Cardiac muscle cell (in vitro differentiated cells and primary cell): ENCODE measurements at places on chromosomes 3 and 15. TPM values are rescaled to one million over a fixed set of nuclear protein-coding genes. Genes with fewer than 3 reads are reported as not detected.
A peak's percentile ranks its signal among the peaks of the same experiment; 100 is the strongest.

The TTLL13 gene
- 0.21 TPM in 2 replicates for total RNA-seq

GRCh38 chr15:57418635-57419034 is 42.3 kb downstream of the CGNL1 start:
- H3K27me3 ChIP-seq, result no peaks in the 10 kb centered on the region
- H3K36me3 ChIP-seq, result no peaks in the 10 kb centered on the region
- H3K4me3 ChIP-seq, result no peak overlapping the region
- H3K4me1 ChIP-seq, result peaks cover 44% of the 10 kb centered on the region
- no peak for DNase-seq
- H3K27ac ChIP-seq, result peak overlapping the region; percentile 29

- H3K4me3 ChIP-seq, result no peak overlapping the region
- H3K36me3 ChIP-seq, result no peaks in the 10 kb centered on the region
- no peak for DNase-seq
- peak overlapping the region; percentile 13 for H3K27ac ChIP-seq
Observed at GRCh38 chr3:16437640-16438039, 75.9 kb downstream of the RFTN1 start.

DNA sequence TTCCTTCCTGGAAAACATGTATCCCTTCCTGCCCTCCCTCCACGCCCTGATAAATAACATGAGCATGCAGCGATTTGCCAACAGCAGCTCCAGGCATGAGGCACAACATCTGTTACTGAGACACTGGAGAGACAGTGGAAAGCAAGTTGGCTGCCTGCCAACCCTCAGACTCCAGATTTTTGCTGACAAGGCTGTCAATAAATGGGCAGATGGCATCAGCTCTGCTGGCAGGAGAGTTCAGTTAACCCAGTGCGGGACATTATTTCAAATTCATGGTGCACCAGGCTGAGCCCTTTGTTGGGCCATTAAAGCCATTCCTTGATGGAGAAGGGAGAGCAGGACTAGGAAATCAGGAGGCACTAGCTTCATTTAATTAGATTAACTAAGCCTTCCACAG is 293.3 kb downstream of the MEX3B start:
- H3K4me3 ChIP-seq, result no peak overlapping the region
- no peak overlapping the region for H3K27ac ChIP-seq
- peak; percentile 15 for DNase-seq
- no peaks in the 10 kb centered on the region for H3K36me3 ChIP-seq
- no peaks in the 10 kb centered on the region for H3K27me3 ChIP-seq

DNA sequence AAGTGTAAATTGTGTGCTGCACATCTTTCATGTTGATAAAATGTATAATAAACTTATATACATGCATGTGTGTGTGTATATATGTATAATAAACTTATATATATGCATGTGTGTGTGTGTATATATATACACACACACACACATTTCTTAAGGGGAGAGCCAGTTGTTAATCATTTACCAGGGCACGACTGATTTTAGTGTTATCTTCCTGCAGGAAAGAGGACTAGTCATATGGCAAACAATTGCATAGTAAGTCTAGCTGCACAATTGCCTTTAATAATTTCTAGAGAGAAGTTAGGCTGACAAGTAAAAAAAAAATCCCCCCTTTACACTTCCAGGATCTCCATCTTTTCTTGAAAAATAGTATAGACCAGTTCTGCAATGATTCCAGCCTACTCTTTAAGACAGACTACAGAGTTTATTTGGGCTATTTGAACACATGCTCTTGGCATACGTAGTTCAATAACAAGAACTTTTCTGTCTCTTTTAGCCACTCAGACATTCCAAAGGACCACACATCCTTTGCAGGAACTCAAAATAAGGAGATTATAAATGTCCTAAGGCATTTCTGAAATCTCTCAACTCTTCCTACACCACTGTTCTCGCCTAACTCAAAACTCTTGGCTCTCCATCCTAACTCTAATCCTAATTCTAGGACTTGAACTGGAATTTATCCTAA is 163.6 kb upstream of the SETMAR start:
- H3K36me3 ChIP-seq, result no peaks in the 10 kb centered on the region
- H3K4me3 ChIP-seq, result no peak overlapping the region
- no peak overlapping the region for H3K27ac ChIP-seq
- no peaks in the 10 kb centered on the region for H3K4me1 ChIP-seq
- no peak for DNase-seq

DNA sequence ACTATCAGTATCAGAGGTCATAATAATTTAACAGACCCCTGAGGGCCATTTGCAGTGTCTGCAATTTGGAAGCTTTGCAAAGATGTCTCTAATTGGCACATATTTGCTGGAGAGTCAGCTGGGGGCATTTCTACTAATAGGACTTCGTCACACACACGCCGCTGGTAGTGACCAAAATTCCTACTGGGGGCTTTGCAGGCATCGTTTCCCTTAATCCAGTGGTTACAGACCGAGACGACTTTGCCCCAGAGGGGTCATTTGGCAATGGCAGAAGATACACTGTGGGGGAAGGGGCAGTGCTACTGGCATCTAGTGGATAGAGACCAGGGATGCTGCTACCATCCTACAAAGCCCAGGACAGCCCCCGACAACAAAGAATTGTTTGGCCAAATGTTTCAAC is 151.0 kb upstream of the LRTM1 start:
- no peaks in the 10 kb centered on the region for H3K4me1 ChIP-seq
- no peaks in the 10 kb centered on the region for H3K36me3 ChIP-seq
- no peak overlapping the region for H3K27ac ChIP-seq
- DNase-seq, result no peak

DNA sequence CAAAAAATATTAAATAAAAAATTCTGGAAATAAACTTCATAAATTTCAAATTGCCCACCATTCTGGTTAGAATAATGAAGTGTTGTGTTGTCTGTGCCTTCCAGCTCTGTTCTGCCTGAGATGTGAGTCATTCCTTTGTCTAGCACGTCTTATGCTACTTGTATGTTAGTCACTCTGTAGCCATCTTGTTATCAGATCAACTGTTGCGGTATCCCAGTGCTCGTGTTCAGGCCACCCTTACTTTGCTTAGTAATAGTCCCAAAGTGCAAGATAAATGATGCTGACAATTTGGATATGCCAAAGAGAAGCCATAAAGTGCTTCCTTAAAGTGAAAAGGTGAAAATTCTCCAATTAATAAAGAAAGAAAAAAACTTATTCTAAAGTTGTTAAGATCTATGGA is 527.5 kb downstream of the NAALADL2 start:
- no peak overlapping the region for H3K27ac ChIP-seq
- no peak overlapping the region for H3K4me3 ChIP-seq
- no peaks in the 10 kb centered on the region for H3K36me3 ChIP-seq
- DNase-seq, result peak; percentile 89
- H3K4me1 ChIP-seq, result no peaks in the 10 kb centered on the region
- no peaks in the 10 kb centered on the region for H3K27me3 ChIP-seq

- H3K4me3 ChIP-seq, result no peak overlapping the region
- H3K27ac ChIP-seq, result peak overlapping the region; percentile 76
- DNase-seq, result no peak
- H3K27me3 ChIP-seq, result no peaks in the 10 kb centered on the region
- no peaks in the 10 kb centered on the region for H3K36me3 ChIP-seq
- peaks cover 28% of the 10 kb centered on the region for H3K4me1 ChIP-seq
Observed at GRCh38 chr3:48372377-48372770, 355 bp downstream of the FBXW12 start.

DNA sequence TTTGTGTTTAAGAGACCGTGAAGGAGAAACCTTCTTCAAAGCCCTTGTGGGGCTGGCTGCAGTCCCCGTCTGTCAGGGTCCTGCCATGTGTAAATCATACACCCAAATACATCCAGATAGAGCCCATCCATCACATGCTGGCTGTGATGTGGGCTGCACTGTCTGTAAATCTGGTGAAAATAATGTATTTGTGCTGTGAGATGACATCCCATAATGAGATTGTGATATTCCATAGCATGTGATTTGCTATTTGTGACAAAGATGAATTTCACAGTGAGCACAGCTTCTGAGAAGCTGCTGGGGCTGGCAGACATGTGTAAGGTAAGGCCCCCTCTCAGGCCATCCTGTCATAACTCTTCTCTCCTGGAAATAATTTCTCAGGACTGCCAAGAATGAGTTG is 114.3 kb upstream of the MB21D2 start:
- peaks cover 26% of the 10 kb centered on the region for H3K27me3 ChIP-seq
- no peak for DNase-seq
- H3K4me1 ChIP-seq, result peaks cover 10% of the 10 kb centered on the region
- H3K4me3 ChIP-seq, result no peak overlapping the region

DNA sequence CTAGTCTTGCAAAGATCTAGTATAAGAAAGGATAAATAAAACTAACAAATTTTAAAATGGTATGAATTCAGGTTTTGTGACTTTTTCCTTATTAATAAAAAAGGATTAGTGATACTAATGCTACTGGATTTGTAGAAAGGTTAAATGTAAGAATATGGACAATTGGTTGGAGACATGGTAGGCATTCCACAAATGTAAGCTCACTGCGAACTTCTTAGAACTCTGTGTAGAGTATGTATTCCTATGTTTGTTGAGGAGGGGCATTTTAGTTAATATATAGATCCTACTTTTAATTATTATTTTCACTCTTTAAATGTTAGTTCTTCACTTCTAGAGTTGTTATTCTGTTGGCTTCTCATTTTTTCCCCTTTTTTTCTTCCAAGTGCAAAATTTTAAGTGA is 414.3 kb downstream of the RBMS3 start:
- H3K4me3 ChIP-seq, result no peak overlapping the region
- H3K27me3 ChIP-seq, result no peaks in the 10 kb centered on the region
- no peak for DNase-seq
- H3K27ac ChIP-seq, result peak overlapping the region; percentile 93
- H3K36me3 ChIP-seq, result no peaks in the 10 kb centered on the region
- peaks cover 40% of the 10 kb centered on the region for H3K4me1 ChIP-seq

- DNase-seq, result peak; percentile 30
- H3K4me1 ChIP-seq, result peaks cover 18% of the 10 kb centered on the region
- no peak overlapping the region for H3K4me3 ChIP-seq
Observed at GRCh38 chr3:178966299-178967176, 105.1 kb downstream of the ZMAT3 start.

DNA sequence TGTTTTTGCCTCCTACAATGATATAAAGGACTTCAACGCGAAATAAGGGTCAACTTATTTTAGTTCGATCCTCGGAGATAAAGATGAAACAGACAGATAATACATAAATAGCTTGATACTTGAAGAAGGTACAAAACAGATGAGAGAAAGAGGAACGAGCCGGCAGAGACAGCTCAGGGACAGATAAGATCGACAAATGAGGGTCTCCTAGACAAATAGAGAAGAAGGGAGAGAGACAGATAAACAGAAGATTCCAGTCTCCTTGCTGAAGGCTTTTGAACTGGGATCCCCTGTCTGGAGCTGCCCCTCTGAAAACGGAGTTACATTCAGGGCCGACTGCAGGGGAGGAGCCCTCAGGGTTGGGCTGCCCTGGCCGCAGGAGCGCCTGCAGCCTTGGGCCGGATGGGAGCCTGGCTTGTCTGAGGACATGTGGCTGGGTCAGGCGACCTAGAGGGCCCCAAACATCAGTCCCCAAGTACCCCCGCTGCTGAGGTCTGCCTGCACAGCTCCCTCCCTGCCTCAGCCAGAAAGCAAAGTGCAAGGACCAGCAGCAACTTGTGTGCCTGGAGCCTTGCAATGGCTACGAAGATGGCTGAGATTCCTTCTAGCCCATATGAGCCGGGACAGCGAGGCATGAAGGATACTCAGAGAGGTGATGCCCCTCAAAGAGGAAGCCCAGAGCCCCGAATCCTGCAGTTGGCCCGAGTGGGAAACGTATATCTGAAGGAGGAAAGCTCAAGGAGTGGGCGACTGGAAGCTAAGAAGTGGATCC is 926 bp upstream of the SKOR1 start:
- H3K4me1 ChIP-seq, result peaks cover 3% of the 10 kb centered on the region
- peaks cover 100% of the 10 kb centered on the region for H3K27me3 ChIP-seq
- no peak overlapping the region for H3K27ac ChIP-seq
- no peak overlapping the region for H3K4me3 ChIP-seq

The XYLB gene
- 0.36 and 1.3 TPM in 2 replicates for total RNA-seq

The MRAS gene
- 68.6 and 92.6 TPM in 2 replicates for total RNA-seq

- H3K4me3 ChIP-seq, result peak overlapping the region; percentile 39
- H3K27me3 ChIP-seq, result peaks cover 52% of the 10 kb centered on the region
- no peaks in the 10 kb centered on the region for H3K36me3 ChIP-seq
- DNase-seq, result no peak
Observed at GRCh38 chr3:87792198-87792533, 266.6 kb downstream of the CGGBP1 start.

The TMEM40 gene
- total RNA-seq, result 0.25 and 4.0 TPM in 2 replicates

The SOX14 gene
- not detected in 2 replicates for total RNA-seq

GRCh38 chr15:60674704-60675395 is 195.9 kb upstream of the ICE2 start:
- no peaks in the 10 kb centered on the region for H3K27me3 ChIP-seq
- no peak overlapping the region for H3K27ac ChIP-seq
- H3K4me1 ChIP-seq, result no peaks in the 10 kb centered on the region
- H3K4me3 ChIP-seq, result no peak overlapping the region
- DNase-seq, result no peak

DNA sequence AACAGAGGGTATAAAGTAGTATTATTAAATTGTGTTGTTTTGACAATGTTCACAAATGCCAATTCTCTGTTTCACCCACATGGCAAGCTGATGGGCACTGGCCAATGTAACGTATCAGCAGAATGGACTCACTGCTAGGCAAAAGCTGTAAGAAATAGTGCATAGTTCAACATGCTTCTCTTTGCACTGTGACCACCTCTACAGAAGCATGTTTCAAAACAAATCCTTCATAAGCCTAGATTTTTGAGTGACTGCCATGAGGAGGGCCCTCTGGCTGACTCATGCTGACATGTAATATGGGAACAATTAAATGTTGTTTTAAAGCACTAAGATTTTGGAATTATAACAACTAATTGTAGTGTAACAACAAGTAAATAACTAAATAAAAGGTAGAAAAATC is 3.2 kb downstream of the GBE1 start:
- no peak overlapping the region for H3K27ac ChIP-seq
- H3K4me1 ChIP-seq, result peaks cover 12% of the 10 kb centered on the region
- peak; percentile 75 for DNase-seq

The RTP4 gene
- total RNA-seq, result not detected in 2 replicates

- no peaks in the 10 kb centered on the region for H3K27me3 ChIP-seq
- H3K27ac ChIP-seq, result no peak overlapping the region
Observed at GRCh38 chr3:128505771-128506170, 12.8 kb upstream of the GATA2 start.

The AQR gene
- 16.0 and 20.6 TPM in 2 replicates for total RNA-seq

The UACA gene
- total RNA-seq, result 58.7 and 127 TPM in 2 replicates

The GOLGA8Q gene
- 0.07 and 3.9 TPM in 2 replicates for total RNA-seq
